ENCODE measurements at places on chromosomes 16 and 17.
A peak's percentile ranks its signal among the peaks of the same experiment; 100 is the strongest.

GRCh38 chr17:75078284-75079022, 9.3 kb upstream of the SLC16A5 start:
- DNase-seq: no peak

- DNase-seq: no peak
Observed at GRCh38 chr17:73234736-73235135, 26.9 kb downstream of the CPSF4L start.

GRCh38 chr16:7653746-7654461, 321.3 kb downstream of the RBFOX1 start:
- no peak for DNase-seq

DNA sequence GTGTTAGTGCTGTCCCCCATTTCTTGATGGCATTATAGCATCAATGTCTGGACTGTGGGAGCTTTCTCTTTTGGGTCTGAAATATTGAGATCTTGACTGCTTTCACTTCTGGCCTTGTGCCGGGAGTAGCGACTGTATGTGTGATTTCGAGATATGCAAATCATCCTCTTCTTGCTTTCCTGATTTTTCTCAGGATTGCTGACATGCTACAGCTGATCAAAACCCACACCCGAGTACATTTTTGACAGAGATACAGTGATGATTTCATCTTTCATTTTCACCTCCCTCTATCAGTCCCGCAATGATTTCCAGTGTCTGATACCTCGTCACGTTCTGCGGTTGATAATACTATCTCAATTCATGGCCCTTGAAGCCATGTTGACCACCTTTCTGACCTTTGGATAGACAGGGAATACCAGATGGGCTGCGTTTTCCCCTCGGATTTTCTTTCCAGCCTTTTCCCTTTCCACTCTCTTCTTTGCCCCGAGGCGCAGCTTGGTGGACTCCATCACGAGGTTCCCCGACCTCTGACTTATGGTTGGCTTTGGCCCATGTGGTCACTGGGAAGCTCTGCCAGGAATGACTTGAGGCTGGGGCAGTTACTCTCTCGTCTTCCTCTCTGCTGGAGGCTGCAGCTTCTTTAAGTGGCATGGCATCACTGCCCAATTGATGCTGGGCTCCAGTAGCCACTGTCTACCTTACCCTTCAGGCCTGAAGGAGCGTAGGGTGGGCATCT, 184.4 kb downstream of the SNX29 start:
- no peak for DNase-seq

DNA sequence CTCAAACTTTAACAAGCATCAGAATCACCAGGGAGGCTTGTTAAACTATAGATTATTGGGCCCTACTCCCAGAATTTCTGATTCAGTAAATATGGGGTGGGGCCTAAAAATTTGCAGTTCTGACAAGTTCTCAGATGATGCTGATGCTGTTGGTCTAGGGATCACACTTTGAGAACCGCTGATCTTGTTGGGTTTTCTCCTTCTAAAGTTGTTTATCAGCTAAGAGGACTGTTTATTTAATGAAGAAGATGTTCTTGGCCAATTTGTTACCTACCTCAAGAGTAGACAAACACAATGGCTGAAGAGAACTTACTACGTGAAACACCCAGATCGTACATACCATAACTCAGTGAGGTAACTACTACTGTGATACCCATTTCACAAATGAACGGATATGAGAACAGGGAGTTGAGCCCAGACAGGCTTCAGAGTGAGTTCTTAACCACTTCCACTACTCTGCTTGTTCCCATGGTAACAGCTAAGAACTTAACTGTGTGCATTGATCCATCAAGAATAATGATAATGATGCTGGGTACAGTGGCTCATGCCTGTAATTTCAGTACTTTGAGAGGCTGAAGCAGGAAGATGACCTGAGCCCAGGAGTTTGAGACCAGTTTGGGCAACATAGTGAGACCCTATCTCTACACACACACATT, 85.3 kb upstream of the NSRP1 start:
- DNase-seq: no peak

GRCh38 chr16:1871974-1872635, at the start of gene MEIOB:
MEIOB (minus strand) TSS chr16:1872164; CDS start chr16:1868175, 3,989 bp downstream.
- no peak for DNase-seq

DNA sequence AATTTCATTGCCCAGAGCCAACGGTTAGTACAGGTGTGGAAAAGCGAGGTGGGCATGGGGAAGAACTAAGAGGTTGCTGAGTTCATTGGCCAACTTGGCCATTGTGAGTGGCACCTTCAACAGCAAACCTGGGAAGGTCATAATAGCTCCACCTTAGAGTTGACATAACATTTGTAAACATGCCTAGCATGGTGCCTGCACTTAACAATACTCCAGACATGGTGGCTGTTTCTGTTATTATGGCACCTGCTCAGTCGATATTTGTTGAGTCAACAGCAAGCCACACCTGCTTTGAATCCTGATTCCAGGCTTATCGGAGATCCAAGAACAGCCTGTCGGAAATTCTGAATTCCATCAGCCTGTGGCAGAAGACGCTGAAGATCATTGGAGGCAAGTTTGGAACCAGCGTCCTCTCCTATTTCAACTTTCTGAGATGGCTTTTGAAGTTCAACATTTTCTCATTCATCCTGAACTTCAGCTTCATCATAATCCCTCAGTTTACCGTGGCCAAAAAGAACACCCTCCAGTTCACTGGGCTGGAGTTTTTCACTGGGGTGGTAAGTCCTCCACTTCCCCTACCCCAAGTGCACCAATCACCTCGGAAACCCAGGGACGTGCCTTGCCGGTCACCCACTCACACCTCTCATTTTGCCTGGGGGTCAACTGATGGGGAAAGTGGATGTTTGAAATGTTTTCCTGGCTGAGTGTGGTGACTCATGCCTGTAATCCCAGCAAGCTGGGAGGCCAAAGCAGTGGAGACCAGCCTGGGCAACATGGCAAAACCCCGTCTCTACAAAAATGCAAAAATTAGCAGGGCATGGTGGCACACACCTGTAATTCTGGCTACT, 46.0 kb downstream of the TMC5 start:
- DNase-seq: no peak

GRCh38 chr17:1906662-1907101, 76.9 kb downstream of the RPA1 start:
- DNase-seq: no peak

DNA sequence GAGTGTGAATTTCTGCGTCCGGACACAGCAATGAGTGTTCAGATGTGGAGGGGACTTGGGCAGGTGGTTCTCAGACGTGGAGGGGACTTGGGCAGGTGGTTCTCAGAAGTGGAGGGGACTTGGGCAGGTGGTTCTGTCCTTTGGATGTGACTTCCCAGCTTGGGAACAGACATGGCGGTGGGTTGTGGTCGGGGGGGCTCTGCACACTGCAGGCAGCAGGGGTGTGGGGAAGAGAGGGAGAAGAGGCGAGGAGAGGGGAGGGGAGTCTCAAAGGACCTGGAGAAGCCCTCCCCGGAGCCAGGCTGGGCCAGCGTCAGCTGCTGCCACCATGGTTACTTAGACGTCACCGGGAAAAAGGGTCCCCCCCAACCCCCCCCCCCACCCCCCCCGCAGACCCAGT, 9.8 kb downstream of the SOX8 start:
- DNase-seq: no peak

- DNase-seq: no peak
Observed at GRCh38 chr16:28164140-28164539, 47.6 kb downstream of the XPO6 start.

DNA sequence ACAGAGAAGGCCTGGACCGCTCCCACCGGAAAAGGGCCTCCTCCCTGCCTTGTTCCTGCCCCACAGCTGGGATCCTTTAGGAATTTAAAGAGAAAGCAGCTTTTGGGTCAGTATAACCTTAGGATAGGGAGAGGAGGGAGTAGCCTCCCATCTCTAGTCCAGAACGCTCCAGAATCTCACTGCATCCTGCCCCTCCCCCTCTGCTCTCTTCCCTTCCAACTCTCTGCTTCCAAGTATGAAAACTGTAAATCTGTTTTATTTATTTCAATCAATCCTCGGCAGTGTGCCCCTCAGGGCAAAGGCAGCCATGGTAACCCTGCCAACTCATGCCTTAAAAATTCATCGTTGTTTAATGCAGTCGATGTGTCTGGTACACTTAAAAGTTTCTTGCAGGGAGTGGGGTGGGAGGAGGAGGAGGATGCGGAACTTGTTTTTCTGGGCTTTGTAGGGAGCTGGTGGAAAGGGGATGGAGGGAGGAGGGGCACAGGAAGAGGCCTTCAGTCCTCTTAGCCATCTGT, 21.2 kb upstream of the MTSS2 start:
- no peak for DNase-seq

DNA sequence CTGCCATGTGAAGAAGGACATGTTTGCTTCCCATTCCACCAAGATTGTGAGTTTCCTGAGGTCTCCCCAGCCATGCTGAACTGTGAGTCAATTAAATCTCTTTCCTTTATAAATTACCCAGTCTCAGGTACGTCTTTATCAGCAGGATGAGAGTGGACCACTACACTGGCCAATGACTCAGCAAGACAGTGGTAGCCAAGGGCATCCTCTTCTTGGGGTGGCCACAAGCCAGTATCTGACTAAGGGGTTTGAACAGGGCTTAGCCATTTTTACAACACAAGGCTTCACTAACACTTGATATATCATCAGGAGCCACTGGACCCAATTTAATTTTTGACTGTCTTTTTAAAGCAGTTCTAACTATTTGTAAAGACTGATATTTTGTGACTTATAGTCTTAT, 21.1 kb upstream of the KRT24 start:
- DNase-seq: no peak

GRCh38 chr16:12448504-12448903, 355.2 kb downstream of the CPPED1 start:
- no peak for DNase-seq

GRCh38 chr16:25633549-25633948, 58.2 kb upstream of the HS3ST4 start:
- DNase-seq: no peak

GRCh38 chr16:20866801-20867200, 33.4 kb downstream of the DCUN1D3 start:
- DNase-seq: no peak

DNA sequence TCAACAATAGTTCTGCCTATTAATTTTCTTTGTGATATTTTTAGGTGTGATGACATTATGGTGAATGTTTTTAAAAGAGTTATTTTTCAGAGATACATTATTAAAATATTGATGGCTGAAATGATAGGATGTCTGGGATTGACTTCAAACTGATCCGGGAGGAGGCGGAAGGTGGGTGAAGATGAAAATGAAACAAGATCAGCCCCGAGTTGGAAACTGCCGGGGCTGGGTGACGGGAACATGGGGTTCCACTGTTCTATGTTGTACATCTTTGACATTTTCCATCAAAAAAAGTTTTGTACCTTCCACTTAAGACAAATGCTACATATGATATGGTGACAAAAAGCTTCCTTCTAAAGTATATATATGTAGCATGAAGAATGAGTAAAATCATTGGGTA, 336.9 kb downstream of the XYLT1 start:
- no peak for DNase-seq

DNA sequence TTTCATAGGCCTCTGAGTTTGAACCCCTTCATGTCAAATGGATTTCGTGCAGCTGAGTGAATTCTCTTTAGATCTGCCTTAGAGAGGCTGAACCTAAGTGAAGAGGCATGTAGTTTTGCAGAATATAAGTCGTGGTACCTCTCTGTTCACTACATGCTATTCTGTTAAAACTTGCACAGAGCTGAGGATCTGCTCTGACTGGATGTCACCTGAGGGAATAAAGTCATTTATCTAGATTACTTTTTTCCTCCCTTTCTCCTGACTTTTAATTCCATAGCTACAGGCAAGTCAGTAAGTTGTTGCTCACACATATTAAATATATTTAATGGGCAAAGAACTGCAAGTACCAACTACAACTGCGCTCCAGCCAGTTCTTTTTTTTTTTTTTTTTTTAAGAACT, 64.7 kb downstream of the WNT3 start:
- no peak for DNase-seq

- no peak for DNase-seq
Observed at GRCh38 chr17:11238705-11239104, 2.3 kb upstream of the SHISA6 start.

GRCh38 chr17:16924696-16925440, 47.0 kb downstream of the TNFRSF13B start:
- DNase-seq: no peak

GRCh38 chr17:38724337-38724988, 5.7 kb upstream of the CISD3 start:
- DNase-seq: peak; percentile 84
